ENCODE measurements at places on chromosomes 11 and 22.

- no peak for DNase-seq
These were observed 59.3 kb upstream of the NECTIN1 start for GRCh38 chr11:119788096-119788883.

DNA sequence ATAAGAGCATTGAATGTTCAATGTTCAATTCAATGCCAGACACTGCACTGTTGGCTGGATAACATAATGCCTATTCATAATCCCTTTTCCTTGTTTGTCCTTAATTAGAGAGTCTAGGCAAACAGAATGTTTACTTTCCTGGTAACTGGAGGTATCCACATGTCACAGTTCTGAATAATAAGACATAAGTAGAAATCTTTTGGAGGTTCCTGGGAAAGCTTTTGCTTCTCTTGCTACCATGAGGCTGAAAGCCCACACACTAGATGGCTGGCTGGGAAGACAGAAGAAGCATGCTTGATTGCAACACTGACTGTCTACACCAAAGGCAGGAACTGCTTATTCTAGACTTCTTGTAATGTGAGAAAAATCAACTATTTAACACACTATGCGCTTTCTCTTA, 79.5 kb downstream of the GAB2 start:
- DNase-seq = no peak

DNA sequence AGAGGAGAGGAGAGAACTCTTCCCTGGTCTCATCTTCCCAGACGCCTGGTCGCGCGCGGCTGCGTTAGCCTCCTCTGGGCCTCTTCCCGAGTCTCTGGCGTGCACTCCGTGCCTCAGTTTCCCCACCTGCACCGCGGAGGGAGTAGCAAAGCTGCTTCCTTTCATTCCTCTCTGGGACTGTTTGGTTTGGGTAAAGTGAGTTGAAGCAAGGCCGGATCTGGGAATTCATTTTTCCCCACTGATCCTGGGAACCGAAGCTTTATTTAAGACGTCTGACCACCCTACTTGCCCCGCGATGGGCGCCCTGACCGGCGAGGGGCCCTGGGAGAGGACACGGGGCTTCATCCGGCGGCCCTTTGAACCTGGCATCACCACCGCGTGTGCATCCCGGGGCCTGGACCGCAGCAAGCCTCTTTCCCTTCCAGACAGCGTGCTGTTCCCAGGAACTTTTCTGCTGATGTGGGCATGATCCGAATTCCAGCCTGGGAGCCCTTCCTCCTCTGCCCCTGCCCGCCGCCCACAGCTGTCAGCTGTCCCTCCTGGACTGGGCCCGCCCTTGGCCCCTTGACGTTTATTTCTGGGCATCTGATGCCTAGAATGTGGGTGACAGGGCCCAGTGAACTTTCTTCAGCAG, 758 bp downstream of the LDLRAD3 start:
- no peak for DNase-seq

DNA sequence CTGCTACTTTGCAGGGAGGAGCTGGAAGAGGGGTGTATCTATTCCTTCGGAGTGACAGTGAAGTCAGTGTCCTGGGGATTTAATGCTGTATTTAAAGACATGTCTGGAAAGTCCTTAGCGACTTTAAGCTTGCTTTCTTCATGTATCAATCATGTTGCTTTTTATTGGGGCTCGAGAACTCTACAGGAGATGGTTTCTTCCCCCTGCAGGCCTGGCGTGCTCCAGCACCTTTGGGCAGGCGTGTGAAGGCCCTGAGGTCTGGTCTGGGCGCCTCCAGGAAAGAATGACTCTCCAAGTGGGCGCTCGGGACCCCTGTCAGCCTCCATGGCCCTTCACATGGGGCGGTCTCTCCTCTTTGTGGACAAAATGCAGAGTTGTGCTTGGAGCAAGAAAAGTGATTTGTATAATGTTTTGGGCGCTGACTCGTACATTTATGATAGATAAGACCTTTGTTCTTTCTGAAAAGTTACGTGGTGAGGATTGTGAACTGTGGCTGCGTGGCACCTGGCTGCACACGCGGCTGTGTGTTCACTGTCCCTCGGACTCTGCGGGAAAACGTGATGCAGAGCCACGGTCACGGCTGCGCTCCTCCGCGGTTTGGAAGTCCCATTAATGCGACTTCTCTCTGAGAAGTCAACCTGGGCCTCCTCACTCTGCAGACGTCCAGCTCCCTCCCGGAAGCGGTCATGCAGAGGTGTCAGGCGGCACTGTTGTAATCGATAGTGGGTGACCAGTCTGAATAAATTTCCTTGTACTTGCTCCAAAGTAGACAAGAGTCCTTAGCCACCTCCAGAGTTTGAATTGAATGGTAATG, 282.5 kb downstream of the TBC1D22A start:
- DNase-seq = no peak

DNA sequence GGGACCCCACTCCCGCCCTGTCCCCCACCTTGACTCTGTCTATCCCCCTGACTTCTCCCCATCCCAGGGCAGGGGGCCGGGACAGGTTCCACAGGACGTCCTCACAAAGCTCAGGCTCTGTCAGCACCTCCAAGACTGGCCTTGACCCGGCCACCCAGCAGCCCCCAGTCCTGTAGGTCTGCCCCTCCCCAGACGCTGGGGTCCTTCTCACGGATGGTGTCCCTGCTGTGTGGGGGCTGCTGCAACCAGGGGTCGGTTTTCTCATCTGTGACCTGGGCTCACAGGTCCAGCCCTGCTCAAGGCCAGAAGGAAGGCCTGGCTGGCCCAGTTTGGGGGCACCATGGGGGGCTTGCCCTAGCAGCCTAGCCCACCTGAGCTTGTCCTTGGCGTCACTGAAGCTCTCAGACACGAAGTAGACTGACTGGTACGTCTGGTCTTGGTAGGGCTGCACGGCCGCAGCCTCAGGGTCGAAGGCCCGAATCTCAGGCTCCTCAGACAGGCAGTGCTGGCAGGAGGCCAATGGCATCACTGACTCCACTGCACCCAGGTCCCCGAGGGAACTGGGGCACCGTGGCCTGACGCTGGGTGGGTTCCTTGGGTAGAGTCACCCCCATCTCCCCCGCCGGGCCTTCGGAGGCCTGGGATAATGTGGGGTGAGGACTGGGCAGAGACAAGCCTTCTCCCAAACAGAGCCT, 4.0 kb upstream of the INS start:
- no peak for DNase-seq

DNA sequence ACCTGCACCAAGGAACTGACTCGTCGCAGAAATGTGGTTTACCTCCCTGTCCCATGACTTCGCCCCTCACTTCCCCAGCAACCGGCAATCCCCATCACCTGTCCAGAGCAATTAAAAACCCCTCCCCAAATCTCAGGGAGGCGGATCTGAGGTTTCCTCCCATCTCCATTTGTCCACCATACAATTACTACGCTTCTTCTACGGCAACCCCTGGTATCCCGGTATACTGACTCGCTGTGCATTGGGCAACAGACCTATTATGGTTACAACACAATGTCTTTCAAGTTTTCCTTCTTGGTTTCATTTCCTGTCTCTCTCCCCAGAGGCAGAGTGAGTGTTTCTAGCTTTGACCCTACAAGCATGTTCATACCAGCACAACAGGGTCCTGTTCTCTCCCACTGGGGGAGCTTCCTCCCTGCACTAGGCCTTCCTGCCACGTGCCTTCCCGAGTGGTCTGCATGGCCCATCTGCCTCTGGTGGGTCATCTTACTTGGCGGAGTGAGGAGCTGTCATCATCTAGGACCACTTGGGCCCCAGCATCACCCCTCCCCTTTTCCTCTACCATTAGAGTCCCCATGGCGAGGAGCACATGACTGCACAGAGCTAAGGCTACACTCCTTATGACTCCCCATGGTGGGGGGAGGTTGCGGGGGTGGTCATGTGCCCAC, 30.3 kb upstream of the NAP1L4 start:
- no peak for DNase-seq

DNA sequence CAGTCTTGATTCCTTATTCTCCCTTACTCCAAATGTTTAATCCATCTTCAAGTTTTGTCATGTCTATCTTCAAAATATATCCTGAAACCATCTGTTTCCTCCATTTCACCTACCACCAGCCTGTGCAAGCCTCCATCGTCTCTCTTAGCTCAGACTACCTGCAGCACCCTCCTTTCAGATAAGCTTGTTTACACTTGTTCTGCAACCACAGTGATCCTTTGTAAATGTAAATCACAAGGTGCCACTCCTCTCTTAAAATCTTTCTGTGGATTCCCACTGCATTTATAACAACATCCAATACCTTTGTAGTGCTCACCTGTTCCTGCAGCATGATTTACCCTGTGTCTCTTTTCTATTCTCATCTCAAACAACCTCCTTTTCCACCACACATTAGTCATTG, 31.8 kb upstream of the GPR83 start:
- no peak for DNase-seq
